ENCODE measurements at places on chromosomes 1 and 21.

- no peak for DNase-seq
These were observed 46.4 kb upstream of the NBL1 start for GRCh38 chr1:19597496-19598309.

GRCh38 chr1:178493301-178493741 lies 3.4 kb downstream of the CLEC20A start:
- DNase-seq, result peak; percentile 69

DNA sequence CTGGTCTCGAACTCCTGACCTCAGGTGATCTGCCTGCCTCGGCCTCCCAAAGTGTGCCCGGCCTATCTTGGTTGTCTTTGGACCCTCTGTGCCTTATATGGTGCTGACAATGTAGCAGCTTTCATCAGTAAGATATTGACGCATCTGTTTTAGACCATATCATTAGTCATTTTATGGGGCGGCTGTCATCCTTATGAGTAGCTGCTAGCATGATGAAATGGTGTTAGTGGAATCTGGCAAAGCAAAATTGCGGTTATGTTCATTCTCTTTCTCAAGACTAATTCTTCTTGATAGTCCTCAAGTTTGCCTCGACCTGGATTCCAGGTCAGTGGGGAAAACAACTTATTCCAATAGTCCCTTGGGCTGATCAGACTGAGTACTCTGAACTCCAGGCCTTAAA lies 199.9 kb downstream of the PRDM2 start:
- DNase-seq, result no peak

DNA sequence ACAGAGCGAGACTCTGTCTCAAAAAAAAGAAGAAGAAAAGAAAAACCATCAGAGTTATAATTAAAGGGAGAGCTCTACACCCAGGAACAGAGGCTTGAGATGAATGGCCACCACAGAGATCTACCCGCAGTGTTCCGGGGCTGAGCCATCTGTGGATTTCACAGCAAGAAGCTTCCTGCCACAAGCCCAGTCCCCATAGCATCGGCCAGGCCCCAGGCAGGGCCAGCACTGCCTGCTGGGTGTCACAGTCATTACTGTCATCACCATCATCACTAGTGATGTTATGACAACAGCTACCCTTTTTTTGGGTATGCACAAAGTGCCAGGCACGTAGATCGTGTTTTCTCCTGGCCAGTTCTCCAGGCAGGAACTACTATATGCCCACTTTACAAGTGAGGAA lies 111.6 kb upstream of the VAMP3 start:
- no peak for DNase-seq

GRCh38 chr1:119420638-119421037 lies 5.7 kb downstream of the HSD3B2 start:
- DNase-seq, result no peak

- DNase-seq, result no peak
These were observed 56.9 kb upstream of the NRIP1 start for GRCh38 chr21:15121655-15122120.

- DNase-seq, result no peak
These were observed 85.6 kb upstream of the ZRANB2 start for GRCh38 chr1:71166178-71167173.

GRCh38 chr1:203038217-203038741 lies 12.0 kb downstream of the PPFIA4 start:
- DNase-seq, result peak; percentile 86

DNA sequence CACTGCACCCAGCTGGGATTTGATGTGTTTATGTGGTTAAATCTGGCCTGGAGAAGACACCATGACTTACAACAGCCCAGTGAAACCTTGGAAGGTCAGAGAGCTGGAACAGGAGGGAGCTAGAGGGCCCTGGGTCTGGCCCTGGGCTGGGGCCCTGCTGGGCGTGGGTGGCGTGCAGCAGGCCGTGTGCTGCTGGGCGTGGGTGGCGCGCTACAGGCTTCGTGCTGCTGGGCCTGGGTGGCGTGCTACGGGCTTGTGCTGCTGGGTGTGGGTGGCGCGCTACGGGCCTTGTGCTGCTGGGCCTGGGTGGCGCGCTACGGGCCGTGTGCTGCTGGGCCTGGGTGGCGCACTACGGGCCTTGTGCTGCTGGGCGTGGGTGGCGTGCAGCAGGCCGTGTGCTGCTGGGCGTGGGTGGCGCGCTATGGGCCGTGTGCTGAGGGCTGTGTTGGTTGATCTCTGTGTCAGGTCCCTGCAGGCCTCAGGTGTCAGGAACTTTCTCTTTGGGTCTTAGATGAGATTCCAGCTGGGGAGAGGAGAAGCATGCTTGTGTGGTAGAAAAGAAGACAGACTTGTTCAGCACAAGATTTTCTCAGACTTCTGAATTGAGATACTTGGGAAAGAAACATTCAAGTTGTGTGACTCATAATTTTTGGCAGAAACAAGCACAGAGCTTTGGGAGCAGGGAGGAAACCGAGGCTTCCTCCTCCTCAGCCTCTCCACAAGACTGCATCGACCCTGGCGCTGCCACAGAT lies 66.0 kb downstream of the COL18A1 start:
- DNase-seq, result no peak

- DNase-seq, result no peak
These were observed 16.9 kb upstream of the KIAA0040 start for GRCh38 chr1:175209493-175209921.

GRCh38 chr21:38773099-38774061 lies 32.3 kb upstream of the ETS2 start:
- DNase-seq, result no peak

GRCh38 chr1:111734426-111734825 lies 4.8 kb downstream of the INKA2 start:
- DNase-seq, result no peak

GRCh38 chr1:54378157-54378873 lies 27.9 kb downstream of the SSBP3 start:
- no peak for DNase-seq

DNA sequence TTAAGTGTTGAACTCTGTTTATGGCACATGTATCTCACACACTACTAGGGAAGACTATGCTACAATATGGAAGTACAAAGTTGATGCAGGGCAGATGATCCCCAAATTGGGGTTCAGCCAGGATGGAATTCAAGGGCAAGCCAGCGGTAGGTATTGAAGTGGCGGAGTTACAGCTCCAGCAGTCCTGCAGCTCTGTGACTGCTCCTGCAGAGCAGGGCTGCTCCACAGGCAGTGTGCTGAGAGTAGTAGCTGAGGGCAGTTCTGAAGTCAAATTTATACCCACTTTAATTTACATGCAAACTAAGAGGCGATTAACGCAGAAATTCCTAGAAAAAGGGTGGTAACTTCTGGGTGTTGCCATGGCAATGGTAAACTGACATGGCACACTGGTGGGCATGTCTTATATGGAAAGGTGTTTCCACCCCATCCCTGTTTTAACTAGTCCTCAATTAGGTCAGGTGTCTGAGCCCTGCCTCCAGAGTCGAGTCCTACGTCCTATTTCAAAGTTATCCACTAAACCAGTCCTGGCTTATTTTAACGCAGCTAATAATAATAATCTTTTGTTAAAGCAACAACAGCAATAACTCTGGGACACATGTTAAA lies 20.6 kb upstream of the CENPF start:
- no peak for DNase-seq

DNA sequence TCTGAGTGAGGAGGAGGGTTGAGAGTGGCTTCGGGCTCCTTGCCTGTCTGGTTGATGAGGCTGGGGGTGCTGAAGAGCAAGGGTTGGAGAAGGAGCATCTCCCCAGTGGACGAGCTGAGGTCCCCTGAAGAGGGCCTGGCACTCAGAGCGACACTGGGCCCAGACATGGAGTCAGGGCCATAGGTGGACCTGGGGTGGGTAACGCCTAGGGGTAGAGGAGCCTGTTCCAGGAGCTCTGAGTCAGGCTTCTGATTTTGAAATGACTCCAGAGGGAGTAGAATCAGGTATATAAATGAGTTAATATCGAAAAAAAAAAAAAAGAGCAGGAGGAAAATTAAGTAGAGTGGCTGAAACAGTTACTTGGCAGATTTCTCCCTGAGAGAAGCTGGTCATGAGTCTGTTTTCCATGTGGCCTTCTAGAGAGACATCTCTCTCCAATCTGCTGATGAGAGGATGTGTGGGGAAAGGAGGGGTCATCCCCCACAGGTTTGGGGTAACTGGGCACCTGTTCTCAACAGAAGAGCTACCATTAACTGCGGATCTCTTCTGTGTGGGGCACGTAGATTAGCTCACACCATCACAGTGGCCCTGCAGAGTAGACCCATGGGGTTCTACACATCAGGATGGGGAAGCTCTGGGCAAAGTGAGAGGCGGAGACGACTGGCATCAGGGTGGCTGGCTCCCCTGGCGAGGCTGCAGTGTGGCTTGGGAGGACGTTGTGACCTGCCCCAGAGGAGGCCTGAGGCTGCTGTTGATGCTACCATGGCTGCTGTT lies 115.5 kb downstream of the DHRS3 start:
- DNase-seq, result no peak

DNA sequence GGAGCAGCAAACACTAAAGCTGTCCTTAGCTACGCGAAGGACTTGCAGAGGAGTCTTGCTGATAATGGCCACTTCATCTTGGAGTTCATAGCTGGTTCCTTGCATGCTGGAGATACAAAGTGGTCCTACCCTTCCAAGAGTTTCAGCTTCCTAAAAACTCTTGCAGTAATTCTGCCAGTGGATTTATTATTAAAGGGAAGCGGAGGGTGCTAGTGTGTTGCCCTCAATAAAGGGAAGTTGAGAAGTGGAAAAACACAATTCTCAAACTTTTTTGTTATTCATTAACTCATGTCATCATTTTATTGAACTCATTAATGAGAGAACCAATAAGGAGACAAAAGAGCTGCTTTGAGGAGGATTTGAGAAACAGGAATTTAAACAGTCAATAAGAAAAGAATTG lies 6.5 kb upstream of the HAPLN2 start:
- DNase-seq, result no peak

- peak; percentile 35 for DNase-seq
These were observed 12.4 kb downstream of the SLC1A7 start for GRCh38 chr1:53129891-53130597.

DNA sequence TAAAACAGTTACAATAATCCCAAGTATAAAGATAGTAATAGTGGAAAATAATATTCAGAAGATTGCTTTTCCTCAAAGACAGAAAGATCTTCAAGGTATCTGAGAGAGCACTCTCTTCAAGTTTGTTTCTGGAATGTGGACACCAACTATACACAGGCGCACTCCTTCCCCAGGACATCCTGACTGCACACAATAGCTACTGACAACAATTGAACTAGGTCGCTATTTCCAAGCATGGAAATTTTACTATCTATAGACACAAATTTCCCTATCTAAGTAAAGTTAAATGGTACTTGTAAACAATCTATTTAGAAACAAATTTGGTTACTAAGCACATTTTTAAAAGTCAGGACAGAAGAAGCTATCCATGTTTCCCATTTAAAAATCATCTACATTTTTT lies 19.1 kb downstream of the ARHGAP29 start:
- DNase-seq, result no peak

- DNase-seq, result no peak
These were observed 83.5 kb upstream of the SIM2 start for GRCh38 chr21:36615274-36615964.

DNA sequence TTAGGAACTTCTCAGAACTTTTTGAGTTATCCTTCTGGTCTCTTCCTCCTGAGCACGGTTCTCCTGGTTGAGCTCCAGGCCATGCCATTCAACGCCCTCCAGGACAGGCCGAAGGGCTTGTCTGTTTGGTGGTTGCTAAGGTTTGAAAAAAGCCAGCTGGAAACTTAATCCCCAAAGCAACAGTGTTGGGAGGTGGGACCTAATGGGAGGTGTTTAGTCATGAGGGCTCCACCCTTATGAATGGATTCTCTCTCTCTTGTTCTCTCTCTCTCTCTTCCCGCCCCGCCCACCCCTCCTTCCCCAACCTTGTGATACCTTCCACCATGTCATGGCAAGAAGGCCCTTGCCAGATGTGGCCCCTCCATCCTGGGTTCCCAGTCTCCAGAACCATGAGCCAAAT lies 829 bp downstream of the KCNE1 start:
- DNase-seq, result no peak

- DNase-seq, result no peak
These were observed 850.9 kb downstream of the USP25 start for GRCh38 chr21:16580661-16581060.

- DNase-seq, result no peak
These were observed 118.1 kb downstream of the DTL start for GRCh38 chr1:212153635-212154034.

DNA sequence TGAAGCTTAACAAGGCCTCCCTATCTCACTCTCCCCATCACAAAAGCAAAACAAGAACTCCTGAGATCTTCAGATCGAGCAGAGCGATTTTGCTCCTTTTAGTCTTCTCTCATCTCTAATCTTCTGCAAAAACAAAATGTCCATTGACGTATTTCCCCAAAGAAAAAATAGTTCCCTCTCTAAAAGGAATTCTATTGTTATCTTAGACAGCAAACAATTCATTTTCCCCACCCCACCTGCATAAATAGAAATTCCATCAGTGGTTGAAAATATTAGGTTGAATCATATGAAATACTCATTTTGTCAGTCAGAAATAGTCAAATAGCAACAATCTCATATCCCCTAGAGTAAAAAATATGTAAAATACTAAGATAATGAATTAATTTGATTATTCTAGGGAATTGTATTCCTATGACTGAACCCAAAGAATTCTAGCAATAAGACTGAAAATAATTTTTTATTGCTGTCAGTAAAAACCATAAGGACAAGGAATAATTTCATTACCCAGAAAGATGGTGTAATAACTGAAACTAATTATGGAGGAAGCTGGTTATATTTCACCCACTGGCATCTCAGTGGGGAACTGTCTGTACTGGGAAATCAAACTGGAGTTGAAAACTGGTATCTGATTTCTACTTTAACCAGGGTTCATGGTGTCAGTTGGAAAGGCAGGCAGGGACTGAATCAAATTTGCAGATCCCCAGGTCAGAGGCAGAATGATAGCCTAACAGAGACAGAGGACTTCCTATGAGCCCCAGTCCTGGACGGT lies 51.3 kb downstream of the RHOU start:
- no peak for DNase-seq

DNA sequence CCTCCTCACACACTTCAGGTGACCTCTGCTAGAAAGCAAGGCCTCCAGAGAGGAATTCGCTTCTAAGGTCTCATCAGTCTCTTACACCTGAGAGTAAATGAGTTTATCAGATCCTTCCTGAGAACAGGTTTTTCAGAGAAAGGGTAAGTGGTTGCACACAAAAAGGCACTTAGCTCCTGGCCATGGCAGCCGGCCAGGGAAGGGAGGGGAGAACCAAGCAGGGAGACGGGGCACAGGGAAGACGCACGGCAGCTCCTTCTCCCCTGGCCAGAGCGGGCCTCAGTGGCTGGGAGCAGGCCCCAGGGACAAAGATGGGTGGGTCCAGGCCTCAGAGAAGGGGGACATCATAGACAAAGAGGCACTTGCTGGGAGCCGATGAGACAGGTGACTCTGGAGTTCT lies 3.6 kb upstream of the TNNT2 start:
- no peak for DNase-seq

GRCh38 chr1:167059045-167059808 lies 30.9 kb downstream of the GPA33 start:
- DNase-seq, result no peak
